ENCODE measurements at places on chromosomes 13 and 19.

DNA sequence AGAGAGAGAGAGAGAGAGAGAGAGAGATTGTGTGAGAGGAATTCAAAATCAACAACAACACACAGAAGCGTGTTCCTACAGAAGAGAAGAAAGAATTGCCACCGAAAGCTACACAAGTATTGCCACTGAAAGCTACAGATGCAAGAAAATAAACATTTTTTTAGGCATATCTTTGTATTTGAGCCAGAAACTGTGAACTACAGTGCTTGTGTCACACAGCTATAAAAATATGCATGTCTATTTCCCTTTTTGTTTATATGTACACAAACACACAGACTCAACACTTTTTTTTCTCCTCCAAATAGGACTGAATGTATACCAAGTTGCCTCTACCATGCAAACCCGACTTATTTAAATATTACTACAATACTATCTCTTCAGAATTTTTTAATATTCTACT lies 290.4 kb downstream of the SLITRK5 start:
- DNase-seq: no peak

DNA sequence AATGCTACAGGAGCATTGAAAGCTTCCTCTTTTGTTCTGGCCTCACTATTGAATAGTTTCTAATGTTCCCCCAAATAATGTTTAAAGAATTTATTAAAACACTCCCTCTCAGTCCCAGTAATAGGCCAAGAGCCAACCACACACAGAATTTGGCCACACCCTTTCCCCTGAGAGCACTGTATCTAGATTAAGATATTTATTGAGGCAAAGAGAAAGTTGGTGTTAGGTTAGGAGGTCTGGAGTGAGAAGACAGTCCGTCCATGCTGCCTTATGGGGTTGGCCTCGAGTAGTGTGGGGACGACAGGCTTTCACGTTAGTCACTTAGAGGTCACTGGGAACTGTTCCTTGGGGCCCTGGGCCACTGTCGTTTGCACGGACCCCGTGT lies 122.9 kb upstream of the RNF113B start:
- DNase-seq: no peak

- DNase-seq: no peak
Observed at GRCh38 chr13:67588607-67589006, 358.5 kb upstream of the PCDH9 start.

- DNase-seq: no peak
Observed at GRCh38 chr13:49840266-49840665, 47.8 kb upstream of the KPNA3 start.

DNA sequence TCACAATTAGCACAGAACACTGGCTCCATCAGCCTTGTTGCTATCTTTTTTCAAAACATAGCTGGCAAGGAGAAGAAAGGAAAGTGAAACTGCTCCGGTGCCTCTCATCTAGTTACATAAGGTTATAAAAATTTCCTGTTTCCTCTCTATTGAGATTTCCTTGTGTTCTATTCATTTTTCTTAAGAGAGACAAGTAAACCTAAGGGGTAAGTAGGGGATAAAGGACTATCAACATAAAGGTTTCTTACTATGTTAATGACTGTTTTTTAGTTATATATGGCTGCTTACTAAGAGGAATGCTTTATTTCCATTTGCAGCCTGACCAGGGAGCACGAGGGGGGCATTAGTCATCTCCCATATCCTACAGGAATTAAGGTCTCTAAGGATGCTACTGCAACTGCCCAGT lies 73.2 kb upstream of the MLNR start:
- DNase-seq: peak; percentile 50

DNA sequence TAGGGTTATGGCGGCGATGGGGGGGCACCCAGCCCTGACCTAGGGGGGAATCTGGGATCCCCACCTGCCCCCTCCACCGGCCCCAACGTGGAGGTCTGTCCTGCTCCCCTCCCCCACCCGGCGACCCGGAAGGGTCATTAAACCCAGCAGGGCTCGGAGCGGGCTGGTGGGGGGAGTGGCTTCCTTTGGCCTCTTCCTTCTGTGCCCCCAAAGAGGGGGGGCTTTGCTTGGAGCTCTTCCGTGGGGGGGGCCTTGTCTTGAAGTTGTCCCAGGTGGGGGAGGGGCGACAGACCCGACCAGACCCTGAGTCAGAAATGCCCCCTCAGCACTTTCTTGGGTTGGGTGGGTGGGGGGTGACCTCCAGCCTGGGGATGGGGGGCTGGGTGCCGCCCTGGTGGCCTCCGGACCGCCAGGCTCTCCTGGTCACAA lies 1.5 kb downstream of the ARID3A start:
- no peak for DNase-seq

DNA sequence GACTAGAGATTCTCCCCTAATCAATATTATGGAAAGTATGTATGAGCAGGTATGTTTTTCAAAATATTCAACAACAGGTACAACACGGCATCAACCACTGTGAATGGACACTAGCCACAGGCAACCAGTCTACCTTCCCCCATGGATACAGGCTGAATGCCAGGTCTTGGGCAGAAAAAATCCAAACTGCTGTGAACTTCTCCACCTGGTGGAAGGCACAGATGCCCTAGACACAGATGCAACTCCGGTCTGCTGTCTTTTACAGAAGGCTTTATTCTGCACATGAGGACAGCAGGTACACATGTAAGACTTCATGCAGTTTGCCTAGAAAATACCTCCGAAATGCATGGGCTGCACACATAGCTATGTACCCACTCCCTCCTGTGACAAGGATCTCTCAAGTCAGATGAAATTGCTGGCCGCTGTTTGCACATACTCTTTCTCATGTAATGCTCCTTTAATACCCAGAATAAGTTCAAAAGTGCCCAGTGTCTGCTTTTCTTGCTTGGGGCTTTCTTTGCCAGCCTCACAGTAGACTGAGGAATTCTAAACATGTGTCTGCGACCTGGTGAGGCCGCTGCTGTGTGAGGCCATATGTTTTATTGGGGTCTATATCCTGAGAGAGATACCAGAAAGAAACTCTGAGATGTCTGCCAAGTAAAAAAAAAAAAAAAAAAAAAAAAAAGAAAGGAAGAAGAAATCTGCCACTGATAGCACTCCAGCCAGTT lies 325.9 kb downstream of the FOXO1 start:
- DNase-seq: no peak

- no peak for DNase-seq
Observed at GRCh38 chr13:49116873-49117272, 103.3 kb upstream of the MLNR start.

DNA sequence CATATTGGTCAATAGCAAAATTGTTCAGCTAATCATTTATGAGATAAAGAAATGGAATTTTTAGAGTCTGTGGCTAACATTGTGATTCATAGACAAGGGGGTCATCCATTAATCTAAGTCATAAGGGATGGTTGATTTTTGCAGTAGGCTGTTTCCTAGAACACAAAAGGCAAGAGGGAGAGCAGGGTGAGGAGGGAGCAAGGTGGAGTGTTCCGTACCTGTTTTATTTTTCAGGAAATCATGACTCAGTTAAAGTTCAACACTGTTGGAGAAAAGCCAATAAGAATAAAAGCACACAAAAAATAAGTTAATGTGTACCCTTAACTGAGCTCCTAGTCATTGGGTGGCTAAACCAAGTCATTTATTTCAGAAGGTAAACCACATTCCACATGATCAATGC lies 512.4 kb upstream of the ATXN8OS start:
- peak; percentile 48 for DNase-seq

- no peak for DNase-seq
Observed at GRCh38 chr19:2624537-2625091, 77.9 kb downstream of the GNG7 start.

GRCh38 chr13:77733674-77734073 lies 36.2 kb downstream of the SLAIN1 start:
- no peak for DNase-seq

DNA sequence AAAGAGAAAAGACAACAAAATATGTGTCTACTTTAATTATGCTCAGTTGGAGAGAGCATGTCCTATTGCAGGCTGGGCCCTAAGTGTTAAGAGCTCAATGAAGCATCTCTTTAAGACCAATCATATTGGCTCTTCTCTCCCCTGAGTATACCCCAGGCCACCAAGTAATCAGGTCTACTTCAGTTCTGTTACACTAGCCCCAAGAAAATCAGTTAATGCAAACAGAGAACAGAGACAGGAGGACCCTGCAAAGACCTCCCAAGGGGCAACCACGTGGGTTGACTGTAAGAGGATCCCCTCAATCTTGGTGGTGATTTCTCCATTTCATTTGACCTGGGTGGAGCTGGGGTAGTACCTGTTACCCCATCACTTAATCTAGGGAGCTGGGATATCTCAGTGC lies 451.0 kb upstream of the ZNF507 start:
- DNase-seq: no peak

GRCh38 chr13:94343243-94343585 lies 136.3 kb downstream of the DCT start:
- no peak for DNase-seq

GRCh38 chr13:21078501-21078900 lies 17.1 kb upstream of the LATS2 start:
- no peak for DNase-seq

DNA sequence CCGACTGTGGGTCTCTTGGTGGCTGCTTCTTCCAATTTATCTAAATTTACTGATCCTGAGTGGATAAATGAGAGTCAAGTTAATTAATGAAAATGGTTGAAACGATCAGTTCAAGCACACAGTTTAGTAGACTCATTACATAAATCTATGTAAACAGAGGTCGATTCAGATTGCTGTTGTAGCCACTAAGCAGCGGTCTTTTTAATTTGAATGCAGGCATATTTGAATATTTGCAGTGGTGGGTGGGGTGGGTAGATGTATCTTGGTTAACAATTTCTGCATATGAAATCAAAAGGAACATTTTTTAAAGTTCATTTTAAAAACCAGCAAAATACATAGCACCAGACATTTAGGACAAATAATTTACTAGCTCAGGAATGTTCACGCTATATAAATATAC lies 325.9 kb downstream of the KLF12 start:
- no peak for DNase-seq

DNA sequence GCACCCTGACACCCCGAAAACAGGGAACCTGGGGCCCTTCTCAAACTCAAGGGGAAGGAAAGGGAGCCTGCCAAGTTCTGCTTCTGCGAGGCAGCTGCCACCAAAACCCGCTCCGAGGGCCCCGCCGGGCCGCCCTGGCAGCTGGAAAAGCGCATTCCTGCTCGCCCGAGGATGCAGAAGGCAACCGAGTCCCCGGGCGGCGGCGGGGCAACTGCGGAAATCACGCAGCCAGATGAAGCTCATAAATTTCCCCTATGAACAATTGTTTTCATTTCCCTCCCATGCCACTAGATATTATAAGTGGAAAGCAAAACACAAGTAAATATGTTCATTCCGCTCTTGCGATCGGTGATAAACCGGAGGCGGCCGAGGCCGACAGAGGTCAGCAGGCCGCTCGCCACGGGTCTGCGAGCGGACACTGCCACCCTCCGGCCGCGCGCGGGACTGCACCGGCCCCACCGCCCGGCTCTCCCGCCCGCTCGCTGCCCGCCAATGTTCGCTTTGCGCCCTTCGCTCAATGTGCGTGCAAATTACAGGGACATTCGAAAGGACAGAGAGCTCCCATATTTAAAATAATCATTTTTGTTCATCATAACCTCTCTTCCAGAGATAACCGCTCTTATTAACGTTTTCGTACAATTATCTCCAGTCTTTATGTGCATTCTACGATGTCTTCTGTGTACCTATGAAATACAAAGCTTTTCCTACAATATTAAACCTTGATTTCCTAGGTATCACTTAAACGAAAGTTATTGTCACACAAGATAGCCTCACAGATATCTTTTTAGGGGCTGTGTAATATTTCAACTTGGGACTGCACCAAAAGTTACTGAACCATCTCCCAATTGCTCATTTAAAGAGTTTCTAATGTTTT lies 120.8 kb upstream of the ZNF507 start:
- DNase-seq: no peak

DNA sequence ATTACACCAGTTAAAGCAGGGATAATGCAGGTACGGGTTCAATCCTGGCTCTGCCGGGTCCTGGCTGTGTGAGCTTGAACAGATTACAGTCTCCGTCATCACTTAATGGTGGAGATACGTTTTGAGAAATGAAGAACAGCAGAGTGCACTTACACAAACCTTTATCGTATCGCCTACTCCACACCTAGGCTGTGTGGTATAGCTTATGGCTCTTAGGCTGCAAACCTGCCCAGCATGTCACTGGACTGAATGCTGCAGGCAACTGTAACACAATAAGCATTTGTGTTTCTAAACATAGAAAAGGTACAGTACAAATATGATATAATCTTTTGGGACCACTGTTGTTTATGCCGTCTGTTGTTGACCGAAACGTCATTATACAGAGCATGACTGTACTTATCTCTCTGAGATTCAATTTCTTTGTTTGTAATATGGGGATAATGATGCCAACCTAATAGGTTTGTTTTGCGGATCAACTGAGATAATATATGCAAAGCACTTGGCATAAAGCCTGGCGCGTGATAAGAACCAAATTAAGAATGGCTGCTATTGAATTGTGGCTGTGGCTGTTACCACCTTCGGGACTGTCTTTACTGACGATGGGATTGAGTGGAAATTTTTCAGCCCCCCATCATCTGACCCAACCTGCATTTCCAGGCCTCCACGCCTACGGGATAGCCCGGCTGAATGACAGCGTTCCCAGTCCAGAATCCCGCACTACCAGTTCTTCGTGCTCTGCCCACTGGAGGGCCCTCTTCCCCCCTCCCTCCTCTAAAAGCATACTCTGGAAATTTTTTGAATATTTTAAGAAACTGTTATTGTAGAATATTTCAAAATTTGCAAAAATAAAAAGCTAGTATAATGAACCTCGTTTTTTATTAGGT lies 11.2 kb downstream of the KRTDAP start:
- DNase-seq: no peak

- DNase-seq: no peak
Observed at GRCh38 chr13:45786293-45786920, 65.1 kb downstream of the SIAH3 start.

GRCh38 chr19:36113894-36114720 lies 568 bp downstream of the POLR2I start:
- DNase-seq: no peak

- no peak for DNase-seq
Observed at GRCh38 chr13:33743438-33744368, 74.2 kb upstream of the RFC3 start.

DNA sequence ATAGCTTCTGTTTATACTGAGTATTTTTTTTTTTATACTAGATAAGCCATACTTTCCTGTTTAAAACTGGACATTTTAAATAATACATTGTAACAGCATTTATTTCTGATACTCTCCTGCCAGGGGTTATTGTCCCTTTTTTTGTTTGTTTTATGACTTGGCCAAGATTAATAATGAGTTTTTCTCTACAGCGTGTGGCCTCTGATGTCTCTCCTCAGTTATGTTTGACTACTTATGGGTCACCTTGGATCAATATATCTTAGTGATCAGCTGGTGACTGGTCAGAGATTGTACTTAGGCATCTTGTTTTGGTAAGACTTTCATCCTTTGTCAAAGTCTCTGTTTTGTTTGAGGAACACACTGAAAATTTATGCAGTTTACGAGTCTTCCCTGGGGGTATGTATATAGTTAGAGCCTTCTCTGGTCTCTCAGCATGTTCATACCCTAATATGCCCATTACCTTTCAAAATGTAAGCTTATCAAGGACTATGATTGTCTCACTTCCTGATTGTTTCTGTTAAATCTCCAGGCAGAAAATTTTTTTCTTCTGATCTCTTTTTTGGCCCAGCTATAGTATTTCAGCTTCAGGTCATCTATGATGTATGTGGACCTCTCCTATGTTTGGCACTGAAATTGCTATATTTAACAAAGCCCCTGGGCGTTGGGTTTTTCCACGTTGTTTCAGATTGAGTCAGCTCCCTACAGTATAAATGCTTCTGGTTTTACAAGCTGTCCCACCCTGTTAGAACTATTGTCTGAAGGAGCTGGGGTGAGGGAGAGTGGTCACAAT lies 87.9 kb downstream of the URI1 start:
- no peak for DNase-seq
